ENCODE measurements at places on chromosomes 16 and 17.

- DNase-seq = no peak
Observed at GRCh38 chr16:87324411-87325275, 7.5 kb upstream of the C16orf95 start.

GRCh38 chr16:66830422-66831404 lies at the start of gene NAE1:
TSS of gene NAE1 (minus strand) at chr16:66830976. CDS start at chr16:66830899, 77 bp downstream.
- no peak for DNase-seq

DNA sequence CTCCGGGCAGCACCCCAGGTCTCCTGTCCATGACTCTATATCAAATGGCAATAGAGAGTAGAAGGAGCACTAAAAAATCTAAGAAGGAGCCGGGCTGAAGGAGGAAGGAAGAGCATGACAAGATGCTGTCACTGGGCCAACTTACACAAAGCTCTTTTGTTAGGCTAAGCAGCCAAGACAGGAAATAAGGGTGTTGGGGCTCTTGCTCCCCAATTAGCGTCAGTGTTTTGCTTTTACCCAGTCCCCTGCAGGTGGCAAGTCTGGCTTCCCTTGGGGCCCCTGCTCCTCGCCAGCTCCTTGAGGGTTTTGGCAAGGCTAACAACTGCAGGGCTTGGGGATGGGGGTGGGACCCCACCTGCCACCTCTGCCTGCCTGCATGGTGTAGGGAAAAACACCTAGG lies 120.5 kb downstream of the CCT6B start:
- DNase-seq = no peak

DNA sequence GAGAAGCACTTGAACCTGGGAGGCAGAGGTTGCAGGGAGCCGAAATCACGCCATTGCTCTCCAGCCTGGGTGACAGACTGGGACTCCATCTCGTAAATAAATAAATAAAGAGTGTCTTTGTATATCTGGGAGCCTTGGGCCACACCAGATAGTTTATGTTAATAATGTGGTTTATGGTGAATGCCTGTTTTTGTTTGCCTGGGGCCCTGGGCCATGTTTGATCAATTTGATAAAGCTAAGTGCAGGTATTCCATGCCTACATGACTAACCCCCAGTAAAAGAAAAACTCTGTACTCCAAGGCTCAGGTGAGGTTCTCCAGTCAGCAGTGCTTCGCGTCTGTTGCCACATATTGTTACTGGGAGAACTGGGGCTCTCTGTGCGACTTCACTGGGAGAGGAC lies 15.1 kb downstream of the SCIMP start:
- DNase-seq = no peak

Data from omental fat pad (tissue), 4 donors.